ENCODE measurements at places on chromosomes 12 and 14. TPM values are rescaled to one million over a fixed set of nuclear protein-coding genes. Genes with fewer than 3 reads are reported as not detected.

DNA sequence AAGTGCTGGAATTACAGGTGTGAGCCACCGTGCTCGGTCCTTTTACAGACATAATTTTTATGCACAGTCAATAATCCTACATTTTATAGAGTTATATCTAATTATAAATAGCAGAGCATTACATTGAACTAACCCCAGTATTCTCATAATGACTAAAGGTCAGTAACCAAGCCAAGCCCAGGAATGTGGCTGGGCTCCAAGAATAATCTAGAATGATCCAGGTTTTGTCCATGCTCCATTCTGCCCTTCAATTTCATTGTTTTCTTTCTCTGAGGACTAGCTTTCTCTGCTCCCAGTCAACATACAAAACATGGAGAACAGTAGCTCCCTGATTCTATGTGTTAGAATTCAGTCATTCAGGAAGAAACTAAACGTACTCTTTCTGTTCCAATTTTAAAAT lies 92.1 kb upstream of the KRR1 start:
- DNase-seq, result no peak

NPAS3 gene
- total RNA-seq, result 0.26 TPM

DNA sequence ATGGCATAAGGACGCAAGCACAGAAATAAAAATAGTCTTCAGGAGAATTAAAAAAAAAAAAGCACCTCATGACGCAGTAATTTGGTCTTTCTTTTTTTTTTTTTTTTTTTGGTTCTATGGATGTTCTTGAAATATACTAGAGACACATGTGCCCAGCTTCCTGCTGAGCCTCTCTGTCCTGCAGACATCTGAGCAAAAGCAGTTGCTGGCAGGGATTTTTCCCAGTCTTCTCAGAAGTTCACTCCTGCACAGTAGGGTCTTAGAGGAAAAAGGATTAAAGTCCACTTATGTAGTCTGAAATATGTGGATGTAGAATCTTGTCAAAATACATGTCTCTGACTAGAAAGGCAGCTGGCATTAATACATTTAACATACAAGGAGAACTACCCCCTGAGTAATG lies 1888.1 kb upstream of the SEL1L start:
- DNase-seq, result no peak

NOVA1 gene
- total RNA-seq, result 5.1 TPM

FOXN4 gene
- total RNA-seq, result not detected

GRCh38 chr14:106211334-106211900 lies 685.0 kb downstream of the TMEM121 start:
- DNase-seq, result no peak

- peak; percentile 52 for DNase-seq
These were observed 74.4 kb downstream of the SLC24A4 start for GRCh38 chr14:92397150-92397952.

DNA sequence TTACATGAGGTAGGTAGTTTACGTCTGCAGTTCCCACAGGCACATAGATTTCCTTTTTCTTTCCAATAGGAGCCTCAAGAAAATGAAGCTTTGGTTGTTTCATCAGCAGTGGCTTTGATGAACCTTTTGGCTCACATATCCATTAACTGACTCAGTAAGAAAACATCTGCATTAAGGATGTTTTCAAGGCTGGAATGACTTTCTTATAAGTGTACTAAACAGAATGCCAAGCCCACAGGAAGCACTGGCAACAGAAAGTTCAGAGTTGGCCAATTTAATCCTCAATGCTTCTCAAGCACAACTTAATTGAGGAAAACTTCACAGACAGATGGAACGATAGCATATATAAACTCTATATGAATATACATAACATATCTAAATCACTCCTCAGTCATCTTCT lies 63.5 kb downstream of the ST8SIA1 start:
- DNase-seq, result peak; percentile 95

GRCh38 chr14:76426161-76426696 lies 50.3 kb downstream of the ESRRB start:
- DNase-seq, result no peak

- no peak for DNase-seq
These were observed 43.8 kb upstream of the DACT1 start for GRCh38 chr14:58593977-58594376.

OR6C3 gene
- total RNA-seq, result not detected

- no peak for DNase-seq
These were observed 1.0 kb downstream of the SH2B3 start for GRCh38 chr12:111406474-111407376.

TBC1D30 gene
- total RNA-seq, result 0.26 TPM

VRTN gene
- not detected for total RNA-seq

- no peak for DNase-seq
These were observed 651 bp downstream of the PFKM start for GRCh38 chr12:48119834-48120195.

Measured in fibroblast of lung (primary cell).